Bronchial smooth muscle cell (primary cell): ENCODE measurements at places on chromosomes 13 and 19. TPM values are rescaled to one million over a fixed set of nuclear protein-coding genes. Genes with fewer than 3 reads are reported as not detected.

GFY gene
- total RNA-seq: not detected in 2 replicates

EXOC3L2 gene
- 0.16 TPM in 1 of 2 replicates, not detected in the other for total RNA-seq

MIDN gene
- total RNA-seq: 8.8 and 9.5 TPM in 2 replicates

CALR3 gene
- 0.16 TPM in 1 of 2 replicates, not detected in the other for total RNA-seq

C2CD4C gene
- total RNA-seq: under 0.01 and 0.09 TPM in 2 replicates

IFNL1 gene
- not detected in 2 replicates for total RNA-seq

SLC1A5 gene
- total RNA-seq: 78.7 and 213 TPM in 2 replicates

ILF3 gene
- 56.8 and 70.9 TPM in 2 replicates for total RNA-seq

PDE4C gene
- total RNA-seq: 2.2 and 2.9 TPM in 2 replicates

ONECUT3 gene
- total RNA-seq: not detected in 2 replicates

PRR36 gene
- total RNA-seq: not detected in 2 replicates

WDR87 gene
- total RNA-seq: not detected in 2 replicates

ZNF253 gene
- 2.1 and 2.5 TPM in 2 replicates for total RNA-seq

BLOC1S3 gene
- 1.8 and 2.2 TPM in 2 replicates for total RNA-seq

GJB2 gene
- total RNA-seq: 1.3 and 2.2 TPM in 2 replicates

BST2 gene
- total RNA-seq: 0.60 and 2.8 TPM in 2 replicates

ARGLU1 gene
- total RNA-seq: 35.8 TPM in 2 replicates

ATP8A2 gene
- 0.09 and 2.2 TPM in 2 replicates for total RNA-seq

ZSCAN1 gene
- total RNA-seq: not detected in 2 replicates

CD33 gene
- total RNA-seq: not detected in 2 replicates

SYCN gene
- total RNA-seq: not detected in 2 replicates
